ENCODE measurements at places on chromosomes 16 and 17.

GRCh38 chr16:85372627-85373372, 240.3 kb upstream of the GSE1 start:
- DNase-seq = no peak

GRCh38 chr16:57141822-57142631, 43.8 kb downstream of the PSME3IP1 start:
- DNase-seq = no peak

- no peak for DNase-seq
Measured at GRCh38 chr16:23826528-23827045, 9.2 kb upstream of the PRKCB start.

GRCh38 chr17:72402727-72403210, 281.9 kb downstream of the SOX9 start:
- no peak for DNase-seq

DNA sequence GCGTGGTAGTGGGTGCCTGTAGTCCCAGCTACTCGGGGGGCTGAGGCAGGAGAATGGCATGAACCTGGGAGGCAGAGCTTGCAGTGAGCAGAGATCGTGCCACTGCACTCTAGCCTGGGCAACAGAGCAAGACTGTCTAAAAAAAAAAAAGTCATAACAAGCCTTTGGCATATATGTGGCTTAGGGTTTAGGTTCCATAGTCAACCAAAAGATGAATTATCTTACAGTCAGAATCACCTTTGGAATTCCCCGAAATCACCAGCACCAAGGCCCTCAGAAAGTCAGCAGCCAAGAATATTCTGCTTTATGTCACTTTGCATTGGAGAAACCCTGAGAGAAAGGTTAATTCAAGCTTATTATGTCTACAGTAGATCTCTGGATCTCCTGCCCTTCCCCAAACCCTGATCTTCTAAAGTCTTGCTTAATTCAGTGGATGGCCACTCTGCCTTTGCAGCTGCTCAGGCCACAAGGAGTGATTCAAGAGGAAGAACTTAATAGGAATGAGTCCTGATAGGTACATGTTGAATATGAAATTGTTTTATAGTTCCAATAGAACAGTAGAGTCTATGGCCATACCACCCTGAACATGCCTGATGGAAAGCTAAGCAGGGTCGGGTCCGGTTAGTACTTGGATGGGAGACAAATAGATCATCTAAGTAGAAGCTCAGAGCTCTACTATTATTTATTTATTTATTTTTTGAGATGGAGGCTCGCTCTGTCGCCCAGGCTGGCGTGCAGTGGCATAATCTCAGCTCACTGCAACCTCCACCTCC, 196.0 kb upstream of the CACNG5 start:
- no peak for DNase-seq

DNA sequence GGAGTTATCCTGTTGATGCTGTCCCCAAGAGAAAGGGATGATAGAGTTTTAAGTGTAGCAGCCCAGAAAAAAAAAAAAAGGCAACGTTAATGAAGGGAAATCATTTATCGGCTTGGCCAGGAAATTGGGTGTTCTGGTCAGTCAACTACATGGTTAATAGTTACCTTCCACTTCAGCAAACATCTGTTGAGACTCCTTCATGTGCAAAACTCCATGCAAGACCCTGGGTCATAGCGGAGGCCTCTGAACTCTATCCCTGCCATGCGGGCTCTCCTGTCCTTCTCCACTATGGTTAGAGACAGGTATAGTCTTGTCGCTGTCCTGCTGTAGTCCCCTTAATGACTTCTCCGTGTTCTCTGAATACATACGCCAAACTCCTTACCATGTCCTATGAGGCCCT, 3.5 kb upstream of the LYRM9 start:
- no peak for DNase-seq

DNA sequence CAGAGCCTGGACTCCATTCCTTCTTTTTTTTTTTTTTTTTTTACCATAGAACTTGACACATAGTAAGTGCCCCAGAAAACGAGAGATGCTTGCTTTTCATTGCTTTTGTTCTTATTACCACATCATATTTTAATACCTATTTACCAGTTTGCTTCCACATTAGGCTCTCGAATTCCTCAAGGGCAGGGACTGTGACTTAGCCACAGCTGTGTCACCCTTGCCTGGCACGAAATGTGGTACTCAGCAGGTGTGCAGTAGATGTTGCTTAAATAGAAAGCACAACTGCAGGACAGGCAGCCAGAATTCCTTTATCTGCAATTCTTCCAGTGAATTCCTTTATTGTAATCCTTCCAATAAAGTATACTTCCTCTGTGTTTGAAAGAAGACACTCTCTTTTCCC, 393.0 kb downstream of the HAPSTR1 start:
- DNase-seq = no peak

GRCh38 chr17:39115135-39115534, 36.3 kb downstream of the PLXDC1 start:
- DNase-seq = no peak

GRCh38 chr16:85894266-85894665, 4.7 kb upstream of the IRF8 start:
- no peak for DNase-seq

DNA sequence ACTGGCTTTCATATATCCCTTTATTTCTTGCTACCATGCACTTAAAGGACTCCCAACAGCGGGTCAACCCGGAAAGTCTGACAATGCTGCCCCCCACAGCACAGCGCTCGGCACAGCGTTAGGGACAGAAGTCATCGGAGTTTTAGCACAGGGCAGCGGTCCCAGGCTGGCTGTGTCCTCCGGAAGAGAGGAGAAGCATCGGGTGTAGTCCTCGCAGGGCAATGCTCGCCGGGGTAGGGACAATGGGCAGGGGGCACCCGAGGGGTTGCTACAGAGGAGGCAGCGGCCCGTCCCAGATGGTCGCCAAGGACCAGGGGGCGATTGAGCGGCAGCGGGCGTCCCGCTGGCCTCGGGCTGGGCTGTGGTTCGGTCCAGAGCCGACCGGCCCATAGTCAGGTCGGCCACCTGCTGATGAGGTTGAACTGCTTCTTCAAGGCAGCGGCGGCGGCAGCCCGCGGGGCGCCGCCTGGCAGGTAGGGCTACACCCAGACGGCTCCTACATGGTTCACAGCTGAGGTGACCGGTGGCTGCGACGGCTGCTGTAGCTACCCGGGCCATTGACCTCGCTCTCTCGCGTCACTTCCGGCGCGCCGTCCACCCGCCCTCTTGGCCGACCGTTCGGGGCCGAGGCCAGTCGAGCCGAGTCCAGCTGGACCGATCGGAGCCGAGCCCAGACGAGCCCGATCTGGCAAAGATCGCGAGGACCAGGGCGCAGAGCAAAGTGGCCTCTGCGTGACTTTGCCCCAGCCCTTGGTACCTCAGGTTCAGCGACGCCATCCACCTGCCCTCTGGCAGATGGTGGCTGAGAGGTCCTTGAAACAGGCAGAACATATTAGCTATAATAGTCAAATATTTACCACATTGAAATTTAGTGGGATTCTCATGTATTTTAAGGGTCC, 4.7 kb upstream of the LCMT1 start:
- peak; percentile 98 for DNase-seq

GRCh38 chr17:6047966-6048365, 22.2 kb upstream of the WSCD1 start:
- DNase-seq = no peak

DNA sequence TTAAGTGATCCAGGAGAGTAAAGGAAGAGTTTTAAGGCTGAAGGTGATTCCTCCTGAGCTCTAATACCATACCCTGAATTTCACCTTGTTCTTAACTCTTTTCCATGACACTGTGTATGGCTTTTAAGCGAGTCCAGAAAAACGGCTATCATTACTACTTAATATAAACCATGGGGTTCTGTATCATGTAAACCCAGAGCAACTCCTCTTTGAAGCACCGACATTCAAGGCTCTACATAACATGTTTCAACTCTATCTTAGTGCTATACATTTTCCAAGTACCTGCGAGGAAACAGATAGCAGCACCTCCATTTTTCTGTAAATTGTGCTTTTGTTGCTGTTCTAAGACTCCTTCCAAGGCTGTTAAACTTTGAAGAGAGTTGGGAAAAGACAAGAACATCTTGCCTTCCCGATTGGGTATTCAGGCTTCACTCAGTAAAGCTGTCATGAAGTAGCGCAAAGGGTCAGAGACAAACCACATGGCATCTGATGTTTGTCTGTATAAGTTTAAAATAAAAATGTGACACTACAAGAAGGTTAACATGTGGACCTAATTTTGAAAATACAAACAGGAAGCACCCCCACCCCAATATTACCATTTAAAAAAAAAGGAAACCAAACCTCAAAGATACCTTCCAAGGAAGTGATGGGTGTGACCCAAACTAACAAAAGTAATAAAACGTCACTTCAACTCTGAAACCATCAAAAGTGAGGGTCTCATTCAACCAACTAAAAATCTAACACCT, 3.9 kb downstream of the STAT5B start:
- DNase-seq = no peak

GRCh38 chr16:54647725-54648221, 282.9 kb upstream of the IRX5 start:
- DNase-seq = no peak

DNA sequence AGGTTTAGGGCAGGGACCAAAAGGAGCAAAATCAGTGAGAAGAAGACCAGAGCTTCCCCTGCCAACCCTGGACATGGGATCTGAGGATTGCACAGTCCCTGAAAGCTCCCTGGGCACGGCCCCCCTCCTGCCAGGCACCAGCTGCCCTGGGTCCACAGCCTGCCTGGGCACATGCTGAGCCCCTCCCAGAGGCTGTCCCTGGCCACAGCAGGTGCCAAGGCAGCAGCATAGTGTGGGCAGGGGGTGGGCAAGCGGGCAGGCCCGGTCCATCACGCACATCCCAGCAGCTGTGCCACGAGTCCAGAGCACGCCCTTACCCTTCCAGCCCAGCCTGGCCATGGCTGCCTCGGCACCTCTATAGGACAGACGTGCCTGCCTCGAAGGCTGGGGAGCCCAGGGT, 12.7 kb downstream of the SCN4A start:
- no peak for DNase-seq

- DNase-seq = no peak
Measured at GRCh38 chr16:50519001-50519400, 29.2 kb upstream of the NKD1 start.

DNA sequence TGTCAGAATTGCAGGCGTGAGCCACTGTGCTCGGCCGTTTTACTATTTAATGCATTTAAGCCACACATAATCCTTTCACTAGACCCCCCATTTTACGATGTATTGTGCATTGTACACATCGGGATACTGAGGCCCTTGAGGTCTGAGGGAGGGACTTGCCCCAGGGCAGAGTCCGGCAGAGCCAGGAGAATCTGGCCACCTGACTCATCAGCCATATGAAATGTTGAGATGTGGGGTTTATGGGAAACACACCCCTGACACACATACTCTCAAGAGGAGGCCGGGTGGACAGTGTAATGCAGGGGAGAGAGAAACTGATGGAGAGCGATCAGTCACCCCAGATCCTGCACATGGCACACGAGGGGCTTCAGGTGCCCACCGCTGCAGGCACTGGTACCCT, 196.6 kb downstream of the ZNF423 start:
- DNase-seq = no peak

DNA sequence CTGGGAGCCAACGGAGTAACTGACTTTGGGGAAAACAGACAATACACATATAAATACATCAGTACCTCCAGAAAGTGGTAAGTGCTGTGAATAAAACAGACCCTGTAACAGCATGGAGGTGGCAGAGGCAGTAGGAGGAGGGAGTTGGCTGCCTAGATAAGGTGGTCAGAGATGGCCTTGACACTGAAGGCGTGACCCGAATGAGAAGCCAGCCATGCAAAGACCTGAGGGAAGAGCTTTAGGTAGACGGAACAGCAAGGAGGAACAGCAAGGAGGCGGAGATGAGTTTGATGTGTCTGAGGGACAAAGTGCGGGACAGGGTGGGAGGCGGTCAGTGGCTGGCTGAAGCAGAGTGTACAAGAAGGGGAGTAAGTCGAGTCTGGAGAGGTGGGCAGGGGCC, 8.1 kb upstream of the SLC6A4 start:
- no peak for DNase-seq

- DNase-seq = peak; percentile 82
Measured at GRCh38 chr16:3112058-3112880, at the start of gene ZNF205. Gene ZNF205 (plus strand): TSS chr16:3112586. CDS start chr16:3113431, 845 bp downstream.

DNA sequence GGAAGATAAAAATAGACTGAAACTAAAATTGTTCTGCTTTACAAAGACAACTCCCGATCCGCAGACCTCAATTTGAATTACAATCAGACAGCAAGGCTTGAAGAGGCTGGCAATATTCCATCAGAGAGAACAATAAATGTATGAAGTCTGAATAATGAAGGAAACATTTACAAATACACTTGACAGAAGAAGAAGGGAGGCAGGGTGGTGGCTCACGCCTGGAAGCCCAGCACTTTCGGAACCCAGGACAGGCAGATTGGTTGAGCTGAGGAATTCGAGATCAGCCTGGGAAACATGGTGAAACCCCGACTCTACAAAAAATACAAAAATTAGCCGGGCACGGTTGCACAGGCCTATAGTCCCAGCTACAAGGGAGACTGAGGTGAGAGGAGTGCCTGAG, 14.6 kb downstream of the ODF4 start:
- DNase-seq = no peak

DNA sequence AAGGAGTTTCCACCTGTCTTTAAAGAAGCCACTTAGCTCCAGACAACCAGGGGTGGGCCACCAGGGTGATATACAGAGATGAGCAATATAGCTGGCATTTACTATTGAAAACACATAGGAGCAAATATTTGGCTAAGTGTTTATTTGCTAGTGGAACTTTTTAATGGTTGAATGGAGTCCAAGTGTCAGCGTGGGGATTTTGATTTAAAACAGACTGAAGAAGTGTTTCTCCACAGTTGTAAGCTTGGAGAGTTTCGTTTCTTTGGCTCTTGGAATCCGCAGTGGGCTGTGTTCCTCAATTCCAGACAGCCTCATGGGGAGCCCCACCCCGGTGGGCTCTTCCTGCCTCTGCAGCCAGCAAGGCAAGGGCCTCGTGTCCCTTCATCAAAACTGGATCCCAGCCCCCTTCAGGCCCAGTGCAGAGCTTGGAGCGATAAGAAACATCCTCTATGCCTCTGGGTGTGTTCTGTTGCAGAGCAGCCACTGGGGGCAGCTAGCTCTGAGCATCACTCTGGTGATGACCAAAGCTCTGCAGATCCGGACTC, 36.1 kb downstream of the NOG start:
- no peak for DNase-seq

DNA sequence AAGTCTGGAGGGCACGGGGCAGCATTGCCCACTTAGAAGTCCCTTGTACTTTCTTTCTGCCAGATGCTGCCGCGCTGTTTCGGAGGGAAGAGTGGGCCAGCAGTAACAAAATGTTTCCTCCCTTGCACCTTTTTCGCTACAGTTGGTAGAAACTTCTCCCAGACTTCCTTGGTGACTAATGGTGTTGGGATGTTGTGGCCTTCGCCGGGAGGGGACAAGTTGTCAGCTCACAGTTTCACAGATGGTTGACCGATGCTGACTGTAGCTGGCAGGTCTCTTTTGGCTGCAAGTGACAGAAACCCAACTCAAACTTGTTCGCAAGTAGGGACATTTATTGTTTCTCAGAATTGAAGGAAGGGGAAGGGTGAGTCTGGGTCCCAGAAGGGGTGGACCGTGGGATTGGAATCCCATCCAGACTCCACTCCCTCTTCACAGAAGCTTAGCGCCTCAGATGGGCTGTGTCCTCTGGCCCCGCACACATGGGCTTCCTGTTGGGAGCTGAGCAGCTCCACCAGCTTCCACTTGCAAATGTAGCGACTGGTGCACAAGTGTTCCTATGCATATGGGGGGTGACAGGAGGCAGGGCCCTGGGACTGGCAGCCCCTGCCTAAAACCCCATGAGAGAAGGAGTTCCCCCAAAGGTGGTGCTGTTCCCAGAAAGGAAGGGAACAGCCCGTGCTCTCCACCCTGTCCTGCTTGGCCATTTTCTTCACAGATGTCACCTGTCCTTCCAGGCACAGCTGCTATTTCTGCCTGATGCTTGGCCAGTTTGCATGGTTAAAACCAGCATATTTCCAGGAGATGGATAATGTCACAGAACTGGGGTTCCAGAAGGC, 30.9 kb upstream of the RPRML start:
- DNase-seq = no peak

GRCh38 chr16:67013823-67014633, 14.9 kb upstream of the CBFB start:
- peak; percentile 81 for DNase-seq

Data from testis (tissue), 5 donors.